ENCODE measurements at places on chromosomes 16 and 17.

GRCh38 chr17:72409405-72410002 lies 288.7 kb downstream of the SOX9 start:
- no peak for DNase-seq

DNA sequence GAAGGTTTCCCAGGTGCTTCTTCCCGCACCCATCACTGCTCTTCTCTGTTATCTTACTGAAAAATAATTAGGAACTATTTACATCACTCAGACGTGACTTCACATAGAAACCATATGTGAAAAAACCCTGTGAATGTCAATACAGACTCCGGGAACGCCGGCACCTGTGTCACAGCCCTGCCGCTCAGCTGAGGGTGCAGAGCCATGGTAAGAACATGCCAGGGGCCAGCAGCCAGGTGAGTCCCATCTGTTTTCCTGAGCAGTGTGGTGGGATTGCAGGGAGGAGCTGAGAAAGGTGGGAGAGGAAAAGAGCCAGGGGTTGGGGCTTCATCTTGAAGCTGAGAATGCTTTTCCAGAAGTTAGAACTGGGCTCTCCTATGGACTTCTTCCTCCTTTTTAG lies 13.7 kb downstream of the FOXF1 start:
- DNase-seq: no peak

DNA sequence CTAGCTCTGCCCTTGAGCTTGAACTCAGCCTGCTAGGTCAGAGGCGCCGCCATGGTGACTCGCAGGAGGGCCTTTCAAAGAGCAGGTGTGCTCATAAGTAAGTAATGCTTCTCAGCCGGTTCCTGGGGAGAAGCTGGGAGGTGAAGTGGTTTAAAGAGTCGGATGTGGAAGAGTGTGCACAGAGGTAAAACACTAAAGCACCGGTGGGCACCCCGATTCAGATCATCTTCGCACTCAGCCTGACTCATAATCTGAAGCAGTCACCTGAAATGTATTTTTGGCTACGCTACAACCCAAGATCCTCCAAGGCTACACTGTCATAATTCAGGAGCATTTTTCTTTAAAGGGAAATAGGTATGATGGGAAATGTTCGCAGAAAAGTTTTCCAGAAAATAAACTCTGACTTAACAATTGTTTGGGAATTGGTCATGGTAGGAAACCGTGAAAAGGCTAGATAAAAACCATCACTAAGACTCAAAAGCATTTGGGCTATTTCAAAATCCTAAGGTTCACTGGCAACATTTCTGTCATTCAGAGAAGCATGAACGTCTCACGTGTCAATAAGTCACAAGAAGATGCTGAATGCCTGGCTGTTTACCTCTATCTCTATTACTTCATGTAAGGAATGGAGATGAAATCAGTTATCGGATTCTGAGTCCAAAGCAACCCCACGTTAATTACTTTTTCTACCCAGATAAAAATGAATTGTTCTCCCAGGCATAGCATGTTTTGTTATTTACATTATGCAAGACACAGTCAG lies 17.8 kb downstream of the CDH8 start:
- DNase-seq: no peak

DNA sequence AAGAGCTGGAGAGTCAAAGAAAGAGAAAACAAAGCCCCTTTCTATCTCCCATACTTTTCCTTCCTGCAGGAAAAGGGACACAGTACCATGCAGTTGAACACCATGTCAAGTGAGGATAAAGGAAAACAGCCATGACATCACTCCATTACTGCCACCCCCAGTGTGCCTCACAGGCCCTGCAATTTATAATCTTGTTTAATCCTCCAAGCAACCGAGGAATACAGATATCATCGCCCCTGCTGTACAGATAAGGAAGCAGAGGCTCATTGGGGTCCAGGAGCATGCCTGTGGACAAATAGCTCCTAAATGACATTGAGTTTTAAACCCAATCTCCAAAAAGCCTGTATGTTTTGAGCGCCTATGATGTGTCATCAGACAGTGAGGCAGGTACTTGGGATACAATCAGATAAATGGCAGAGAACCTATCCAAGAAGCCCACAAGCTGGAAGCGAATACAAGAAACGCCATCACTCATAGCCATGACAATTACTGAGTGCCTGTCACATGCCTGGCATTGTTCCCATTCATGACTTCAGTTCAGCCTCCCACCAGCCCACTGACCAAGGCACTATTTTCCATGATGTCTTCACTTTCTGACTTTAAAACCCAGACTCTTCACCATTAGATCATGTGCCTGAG lies 45.5 kb downstream of the CPPED1 start:
- DNase-seq: no peak

GRCh38 chr17:8746501-8747236 lies 2.0 kb upstream of the CCDC42 start:
- no peak for DNase-seq

DNA sequence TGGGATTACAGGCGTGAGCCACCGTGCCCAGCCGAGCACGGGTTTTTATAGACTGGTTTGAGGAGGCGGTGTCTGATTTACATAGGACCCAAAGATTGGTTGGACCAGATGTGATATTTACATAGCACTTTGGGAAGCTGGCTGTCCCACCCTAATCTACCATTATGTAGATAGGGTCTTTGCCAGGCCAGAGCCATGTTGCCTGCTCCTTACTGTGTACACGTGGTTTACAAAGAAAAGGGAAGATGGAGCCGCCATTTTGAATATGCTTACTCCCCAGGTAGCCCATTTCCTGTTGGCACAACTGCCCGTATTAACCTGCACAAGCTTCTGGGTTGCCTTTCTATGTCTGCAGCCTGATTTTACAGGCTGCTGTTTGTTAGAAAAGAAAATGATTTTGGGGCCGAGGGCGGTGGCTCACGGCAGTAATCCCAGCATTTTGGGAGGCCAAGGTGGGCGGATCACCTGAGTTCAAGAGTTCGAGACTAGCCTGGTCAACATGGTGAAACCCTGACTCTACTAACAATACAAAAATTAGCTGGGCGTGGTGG lies 89.9 kb upstream of the EEF2KMT start:
- DNase-seq: no peak
